Nephron progenitor cell (in vitro differentiated cells): ENCODE measurements at places on chromosomes 11 and 22.
A peak's percentile ranks its signal among the peaks of the same experiment; 100 is the strongest.

- no peak for DNase-seq
These were observed 128.1 kb downstream of the LDLRAD3 start for GRCh38 chr11:36071917-36072500.

DNA sequence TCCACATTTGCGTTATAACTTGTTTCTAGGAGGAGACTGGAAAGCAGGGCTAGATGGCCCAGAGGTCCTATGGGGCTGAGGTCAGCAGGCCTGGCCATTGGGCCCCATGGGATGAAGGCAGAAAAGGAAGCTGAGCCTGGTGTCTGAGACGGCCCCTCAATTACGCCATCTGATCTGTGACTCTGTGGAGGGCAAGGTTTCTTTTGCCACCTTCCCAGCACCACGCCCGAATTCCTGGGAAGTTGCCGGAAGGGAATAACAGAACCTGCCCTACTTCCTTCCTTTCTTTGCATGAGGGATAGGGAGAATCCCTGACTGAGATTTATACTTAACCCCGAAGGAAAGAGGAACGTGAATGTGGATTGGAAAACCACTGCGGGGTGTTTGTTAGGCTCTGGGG lies 118.1 kb downstream of the MPPED1 start:
- no peak for DNase-seq

DNA sequence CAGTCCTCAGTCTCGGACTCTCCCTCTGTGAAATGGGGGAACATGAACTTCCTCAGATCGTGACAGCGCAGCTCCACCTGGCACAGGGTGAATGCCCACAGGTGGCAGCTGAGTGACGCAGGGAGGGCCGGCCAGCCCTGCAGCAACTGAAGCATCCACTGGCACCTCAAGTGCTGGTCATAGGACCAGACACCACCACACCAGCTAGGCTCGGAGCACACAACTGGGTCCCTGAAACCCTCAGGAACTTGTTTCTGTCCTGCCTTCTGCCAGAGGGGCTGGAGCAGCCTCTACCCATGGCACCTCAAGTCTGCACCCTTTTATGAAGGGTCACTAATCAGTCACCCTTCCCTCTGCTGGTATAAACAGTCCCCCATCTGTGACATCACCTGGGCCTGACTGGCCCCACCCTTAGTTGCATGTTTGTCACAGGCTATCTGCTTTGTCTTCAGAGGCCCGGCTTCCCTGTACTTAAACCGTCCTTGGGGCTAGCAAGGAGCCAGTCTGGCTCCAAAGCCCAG lies 7.4 kb upstream of the CDC42BPG start:
- DNase-seq: no peak

DNA sequence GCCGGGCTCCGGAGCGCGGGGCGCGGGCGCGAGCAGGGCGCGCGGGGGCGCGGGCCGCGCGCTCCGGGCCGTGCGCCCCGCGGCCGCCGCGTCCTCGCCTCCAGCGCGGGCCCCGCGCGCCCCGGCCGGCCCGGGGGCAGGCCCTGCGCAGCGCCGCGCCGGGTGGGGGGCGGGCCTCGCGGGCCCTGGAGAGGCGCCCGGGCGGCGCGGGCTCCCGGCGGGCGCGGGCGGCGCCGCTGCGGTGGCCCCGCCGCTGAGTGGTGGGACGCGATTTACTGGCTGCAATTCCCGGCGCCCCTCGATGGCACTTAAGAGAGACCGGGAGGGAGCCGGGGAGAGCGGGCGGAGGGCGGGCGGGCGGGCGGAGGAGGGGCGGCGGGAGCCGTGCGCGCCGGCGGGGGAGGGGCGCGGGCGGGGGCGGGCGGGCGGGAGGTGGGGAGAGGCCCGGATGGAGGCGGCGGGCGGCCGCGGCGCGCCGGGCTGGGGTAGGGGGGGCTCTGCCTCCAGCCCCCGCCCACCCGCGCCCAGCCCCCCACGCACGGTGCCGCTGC lies 73.2 kb upstream of the TCF20 start:
- DNase-seq: peak; percentile 65

DNA sequence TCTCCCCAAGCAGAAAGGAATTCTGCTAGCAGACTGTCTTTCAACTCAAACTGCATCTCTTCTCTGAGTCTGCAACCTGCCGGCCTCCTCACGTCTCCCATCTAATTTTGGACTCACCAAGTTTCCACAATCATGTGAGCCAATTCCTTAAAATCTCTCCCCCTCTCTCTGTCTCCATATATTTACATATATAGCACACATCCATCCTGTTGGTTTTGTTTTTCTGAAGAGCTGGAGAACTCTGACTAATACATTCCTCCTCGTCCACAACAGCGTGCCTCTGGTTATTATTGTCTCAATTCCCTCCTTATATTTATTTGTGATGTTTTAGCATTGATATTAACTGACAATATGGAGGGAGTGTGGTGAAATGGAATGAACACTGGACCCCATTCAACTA lies 29.6 kb upstream of the FJX1 start:
- DNase-seq: no peak

GRCh38 chr11:74325649-74326645 lies 14.5 kb upstream of the P4HA3 start:
- DNase-seq: no peak

DNA sequence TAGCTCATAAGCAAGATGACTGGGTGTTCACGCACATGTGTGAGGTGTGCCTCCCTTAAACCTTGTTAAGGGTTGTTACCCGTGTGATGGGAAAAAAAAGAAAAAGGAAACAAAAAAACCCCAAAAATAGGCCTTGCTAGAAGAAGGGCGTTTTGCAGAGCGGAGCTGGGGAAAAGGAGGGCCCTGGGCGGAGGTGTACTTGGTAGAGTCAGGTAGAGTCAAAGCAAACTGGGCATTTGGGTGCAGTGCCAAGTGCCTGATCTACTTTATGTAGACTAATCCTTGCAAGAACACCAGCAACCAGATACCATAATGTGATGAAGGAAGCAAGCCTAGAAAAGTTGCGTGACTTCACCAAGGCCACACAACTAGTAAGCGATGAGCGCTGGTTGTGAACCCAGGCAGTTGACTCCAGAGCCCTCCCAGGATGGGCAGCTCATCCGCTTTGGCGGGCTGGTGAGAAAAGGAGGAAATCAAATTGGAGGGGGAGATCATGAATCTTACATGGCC lies 1.2 kb upstream of the TIRAP start:
- no peak for DNase-seq
